CD4-positive, alpha-beta T cell treated with Interferon alpha-2 for 1 hour (primary cell): ENCODE measurements at places on chromosomes 3 and 15.

DNA sequence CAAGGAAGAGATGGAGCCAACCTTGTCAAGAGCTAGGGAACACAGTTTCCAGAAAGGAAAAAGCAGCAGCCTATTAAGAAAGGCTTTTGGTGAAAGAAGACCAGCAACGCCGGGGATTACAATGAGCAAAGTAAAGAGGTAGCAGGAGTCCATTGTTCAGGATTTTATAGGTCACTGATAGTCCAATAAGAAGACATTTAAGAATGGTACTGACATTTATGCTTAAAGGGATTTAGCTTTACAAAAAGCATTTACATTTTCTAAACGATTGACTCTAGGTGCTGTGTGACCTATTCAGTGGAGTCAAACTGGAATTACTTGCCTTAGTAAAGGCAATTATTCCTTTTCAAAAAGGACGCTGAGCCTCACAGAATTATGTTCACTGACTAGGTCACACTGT is 40.8 kb downstream of the CSNK1G1 start:
- no peak for DNase-seq

- no peak for DNase-seq
These were observed 96.4 kb upstream of the NANOGP8 start for GRCh38 chr15:35181538-35181937.

GRCh38 chr15:101481917-101482525 is 7.5 kb downstream of the PCSK6 start:
- DNase-seq: no peak

DNA sequence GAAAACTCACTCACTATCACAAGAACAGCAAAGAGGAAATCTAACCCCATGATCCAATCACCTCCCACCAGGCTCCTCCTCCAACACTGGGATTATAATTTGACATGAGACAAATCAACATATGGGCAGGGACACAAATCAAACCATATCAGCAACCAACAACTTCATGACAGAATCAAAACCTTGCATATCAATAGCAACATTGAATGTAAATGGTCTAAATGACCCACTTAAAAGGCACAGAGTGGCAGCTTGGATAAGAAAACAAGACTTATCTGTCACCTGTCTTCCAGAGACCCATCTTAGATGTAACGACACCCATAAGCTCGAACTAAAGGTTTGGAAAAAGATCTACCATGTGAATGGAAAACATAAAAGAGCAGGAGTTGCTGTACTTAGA is 40.8 kb downstream of the HDGFL3 start:
- DNase-seq: no peak

- DNase-seq: no peak
These were observed 106.5 kb downstream of the IQCH start for GRCh38 chr15:67361100-67361499.
